Right ventricle myocardium superior (tissue), 1 donor: ENCODE measurements at places on chromosomes 13 and 19. TPM values are rescaled to one million over a fixed set of nuclear protein-coding genes. Genes with fewer than 3 reads are reported as not detected.

RGL3 gene
- 8.6 TPM for total RNA-seq

SLITRK1 gene
- not detected for total RNA-seq

ZNF541 gene
- total RNA-seq: 0.35 TPM

ZNF540 gene
- total RNA-seq: 7.9 TPM

CYSLTR2 gene
- 9.3 TPM for total RNA-seq

- DNase-seq: no peak
Measured at GRCh38 chr13:45406421-45406820, 11.8 kb downstream of the SLC25A30 start.

DNA sequence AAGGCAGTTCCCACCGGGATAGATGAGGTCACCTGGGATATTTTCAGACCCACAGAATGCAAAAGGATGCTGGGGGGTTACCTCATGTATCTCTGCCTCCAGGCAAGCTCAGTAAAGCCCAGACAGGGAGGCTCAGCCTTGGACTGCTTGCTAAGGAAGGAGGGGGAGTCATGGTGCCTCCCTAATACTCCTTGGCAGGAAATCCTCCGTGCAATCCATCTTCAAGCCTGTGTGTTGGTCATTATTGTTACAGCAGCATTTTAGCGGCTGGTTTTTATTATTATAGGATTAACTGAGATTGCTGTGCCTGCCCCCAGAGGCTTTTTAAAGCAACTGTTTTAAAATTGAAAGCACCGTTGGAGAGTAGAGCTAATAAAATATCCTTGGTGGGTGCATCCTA lies 188.5 kb upstream of the UBL3 start:
- no peak for DNase-seq

- DNase-seq: no peak
Measured at GRCh38 chr13:30169442-30169841, 137.9 kb downstream of the KATNAL1 start.

DNA sequence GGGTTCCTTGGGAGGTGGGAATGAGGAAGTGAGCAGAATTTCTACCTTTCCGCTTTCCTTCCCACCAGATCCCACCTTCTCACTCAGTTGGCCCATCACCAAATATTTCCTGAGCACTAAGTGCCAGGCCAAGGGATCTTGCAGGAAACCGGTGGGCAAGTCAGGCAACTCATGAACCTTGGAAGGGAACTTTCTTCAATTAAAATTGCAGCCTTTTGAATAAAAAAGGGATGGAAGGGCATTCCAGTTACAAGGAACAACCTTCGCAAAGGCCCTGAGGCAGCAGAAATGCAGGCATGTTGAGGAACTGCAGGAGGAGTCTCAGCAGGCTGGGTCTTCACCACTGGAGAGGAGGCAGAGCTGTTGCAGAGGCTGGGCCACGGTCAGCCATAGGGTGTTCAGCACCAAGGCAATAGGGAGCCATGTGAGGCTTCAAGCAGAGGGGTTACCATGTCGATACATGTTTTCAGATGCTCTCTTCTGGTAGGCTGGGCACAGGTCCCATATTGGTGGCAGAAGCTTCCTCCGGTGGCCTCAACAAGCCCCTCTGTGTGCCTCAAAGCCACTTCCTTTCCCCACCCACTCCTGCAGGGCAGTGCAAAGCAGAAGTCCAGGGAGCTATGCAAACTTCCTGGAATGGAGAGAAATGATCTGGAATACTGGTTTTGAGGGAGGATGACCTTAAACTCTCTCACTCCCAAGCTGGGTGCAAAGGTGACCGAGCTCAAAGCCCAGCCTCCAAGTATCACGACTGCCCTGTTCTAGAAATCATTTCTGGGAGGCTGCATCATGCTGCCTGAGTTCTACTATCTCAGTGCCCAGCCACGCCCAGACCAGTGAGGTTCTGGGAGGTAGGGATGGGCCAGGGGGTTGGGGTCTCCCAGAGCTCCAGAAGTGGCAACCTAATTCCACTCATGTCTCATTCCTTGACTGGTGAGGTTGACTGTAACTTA lies at the start of gene FUT6:
TSS of gene FUT6 (minus strand) at position 638 of the 953 bp plus-strand sequence. CDS start 7,135 bp downstream, outside the sequence.
- no peak for DNase-seq

DNA sequence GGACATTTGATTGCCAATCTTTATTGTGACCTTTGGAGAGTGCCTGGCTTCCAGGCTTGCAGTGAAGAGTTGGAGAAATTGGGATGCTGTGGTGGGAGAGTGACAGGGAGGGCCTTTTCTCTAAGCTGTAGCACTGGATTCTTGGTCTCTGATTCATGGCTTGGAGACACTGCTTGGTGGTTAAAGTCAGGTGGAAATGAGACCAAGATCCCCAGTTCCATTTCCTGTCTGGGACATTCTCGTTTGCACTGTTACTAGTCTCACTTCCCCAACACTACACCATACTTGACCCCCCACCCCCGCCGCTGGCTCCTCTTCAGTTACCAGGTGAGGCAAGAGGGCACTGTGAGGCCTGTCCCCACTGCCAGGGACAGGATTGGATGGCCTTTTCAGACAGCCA lies 2.9 kb downstream of the SUPT5H start:
- no peak for DNase-seq
